ENCODE measurements at places on chromosomes 1 and 21.

GRCh38 chr1:176885751-176886150, 278.8 kb downstream of the ASTN1 start:
- peak; percentile 70 for DNase-seq

DNA sequence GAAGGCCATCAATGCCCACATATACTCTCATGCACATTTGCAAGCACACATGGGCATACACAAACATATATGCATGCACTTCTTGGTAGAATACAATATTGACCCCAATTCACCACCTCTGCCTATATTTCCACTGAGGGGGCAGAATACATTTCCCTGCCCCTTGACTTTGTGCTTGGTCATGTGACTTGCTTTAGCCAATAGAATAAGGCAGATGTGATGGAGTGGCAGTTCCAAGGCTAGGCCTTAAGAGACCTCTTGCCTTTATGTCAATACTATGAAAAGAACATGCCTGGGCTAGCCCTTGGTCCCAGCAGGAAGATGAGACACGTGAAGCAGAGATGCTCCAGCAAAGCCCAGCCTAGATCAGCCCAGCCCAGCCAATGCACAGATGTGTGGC, 66.0 kb upstream of the GRIK3 start:
- DNase-seq: no peak

DNA sequence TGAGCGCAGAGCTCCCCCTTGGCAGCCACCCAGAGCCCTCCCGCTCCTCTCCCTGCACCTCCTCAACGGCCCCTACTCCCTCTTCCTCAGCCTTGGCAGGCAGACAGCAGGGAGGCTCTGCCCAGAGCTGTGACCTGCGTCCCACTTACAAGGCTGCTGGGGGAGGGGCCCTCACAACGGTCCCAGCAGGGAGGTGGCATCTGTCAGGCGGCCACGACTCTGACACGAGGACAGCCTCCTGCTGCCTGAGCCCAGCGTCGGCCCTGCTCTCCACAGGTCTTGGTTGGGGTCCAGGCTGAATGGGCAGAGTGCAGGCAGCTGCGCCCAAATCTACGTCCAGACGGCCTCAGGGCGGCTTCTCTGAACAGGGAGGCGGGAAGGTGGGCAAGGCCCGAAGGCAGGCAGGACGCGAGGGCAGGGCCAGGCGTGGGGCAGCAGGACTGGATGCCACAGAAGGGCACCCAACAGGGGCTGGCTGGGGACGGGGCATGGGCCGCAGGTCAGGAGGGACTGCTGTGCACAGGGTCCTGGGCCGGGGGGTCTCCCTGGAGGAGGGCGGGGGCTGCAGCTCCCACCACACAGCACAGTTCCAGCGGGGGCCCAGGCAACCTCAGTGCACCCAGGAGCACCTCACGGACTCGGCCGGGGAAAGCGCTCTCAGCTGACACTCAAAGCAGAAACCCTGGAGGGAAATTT, 7.5 kb downstream of the SLC19A1 start:
- DNase-seq: peak; percentile 11

DNA sequence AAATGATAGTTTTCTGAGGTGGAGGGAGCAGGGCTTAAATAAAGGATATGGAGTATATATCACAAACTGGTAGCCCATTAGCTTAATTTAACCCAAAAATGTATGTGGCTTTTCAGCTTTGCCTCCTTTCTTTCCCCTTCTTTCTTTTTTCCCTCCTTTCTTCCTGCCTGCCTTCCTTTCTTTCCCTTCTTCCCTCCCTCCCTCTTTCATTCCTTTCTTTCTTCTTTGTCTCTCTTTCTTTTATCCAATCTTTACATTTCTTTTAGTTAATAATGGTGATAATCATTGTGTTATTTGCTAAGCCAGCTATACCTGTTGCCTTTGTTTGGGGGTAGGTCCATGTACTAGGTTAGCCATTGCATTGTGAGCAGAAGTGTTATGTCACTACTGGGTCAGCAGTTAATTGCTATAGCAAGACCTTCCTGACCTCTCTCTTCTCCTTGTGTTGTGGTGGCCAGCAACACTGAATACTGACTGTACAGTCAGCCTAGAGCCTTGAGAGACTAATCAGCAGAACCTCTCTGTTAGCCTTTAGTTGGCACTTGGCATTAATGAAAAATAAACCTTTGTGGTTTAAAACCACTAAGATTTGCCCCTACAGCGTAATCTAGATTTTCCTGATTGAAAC, 5.1 kb downstream of the GORAB start:
- no peak for DNase-seq

DNA sequence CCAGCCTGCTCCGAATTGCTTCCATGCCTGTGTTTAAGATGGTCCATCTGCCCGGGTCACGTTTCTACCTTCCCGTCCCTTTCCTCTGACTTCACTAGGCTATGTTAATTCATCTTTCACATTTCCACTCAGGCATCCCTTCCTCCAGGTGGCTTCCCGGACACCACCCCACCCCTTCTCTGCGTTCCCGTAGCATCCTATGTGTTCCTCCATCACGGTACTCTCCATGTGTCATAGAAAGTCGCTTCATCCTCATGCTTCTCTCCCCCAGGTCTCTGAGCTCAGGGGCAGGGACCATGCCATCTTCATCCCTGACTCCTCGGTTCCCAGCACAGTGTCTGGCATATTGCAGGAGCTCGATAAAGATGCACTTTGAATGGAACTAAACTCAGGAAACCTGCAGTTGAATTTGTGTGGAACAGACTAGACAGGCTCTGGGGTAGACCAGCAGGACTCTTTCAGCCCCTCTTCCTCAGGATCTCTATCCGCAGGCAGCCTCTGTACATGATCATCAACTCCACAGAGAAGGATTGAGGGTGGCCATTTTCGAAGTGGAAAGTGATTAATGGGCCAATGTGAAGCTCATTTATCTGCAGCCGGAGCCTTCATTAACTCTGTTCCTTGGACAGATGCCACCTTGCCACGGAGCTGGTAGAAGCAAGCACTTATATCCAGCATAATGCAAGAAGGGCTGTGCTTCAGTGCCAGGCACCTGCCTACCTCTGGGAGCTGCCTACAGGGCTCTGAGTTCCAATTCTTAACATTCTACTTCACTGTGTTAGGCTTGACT, 9.1 kb downstream of the C1orf226 start:
- DNase-seq: no peak

- no peak for DNase-seq
Observed at GRCh38 chr1:65623895-65624294, 168.8 kb upstream of the PDE4B start.

- no peak for DNase-seq
Observed at GRCh38 chr21:45016031-45016405, 58.4 kb upstream of the ADARB1 start.

GRCh38 chr1:170716835-170717429, 53.0 kb downstream of the PRRX1 start:
- DNase-seq: no peak

GRCh38 chr1:79460773-79461436, 454.4 kb upstream of the ADGRL4 start:
- DNase-seq: no peak

DNA sequence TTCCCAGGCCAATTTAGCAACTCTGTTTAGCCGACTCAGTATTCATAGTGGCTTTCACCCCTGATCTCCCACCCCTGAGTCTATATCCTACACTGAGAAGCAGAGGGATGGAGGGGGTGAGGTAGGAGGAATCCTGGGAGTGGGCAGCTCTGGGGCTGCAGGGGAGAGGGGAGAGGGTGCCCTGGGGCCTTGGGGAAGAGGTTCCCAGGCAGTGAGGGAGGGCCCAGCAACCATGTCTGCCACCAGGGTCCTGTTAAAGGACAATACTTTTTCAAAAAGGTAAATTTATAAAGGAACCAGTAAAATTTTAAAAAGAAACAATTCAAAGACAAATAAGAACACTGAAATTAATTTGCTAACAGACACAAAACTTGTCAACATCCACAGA, 30.3 kb downstream of the EPHX1 start:
- DNase-seq: no peak

GRCh38 chr1:203063287-203063686, 22.5 kb downstream of the MYOG start:
- DNase-seq: no peak

- DNase-seq: peak; percentile 89
Observed at GRCh38 chr1:106924360-106924759, 132.1 kb upstream of the PRMT6 start.

GRCh38 chr1:84940481-84940880, 47.5 kb upstream of the LPAR3 start:
- DNase-seq: no peak

DNA sequence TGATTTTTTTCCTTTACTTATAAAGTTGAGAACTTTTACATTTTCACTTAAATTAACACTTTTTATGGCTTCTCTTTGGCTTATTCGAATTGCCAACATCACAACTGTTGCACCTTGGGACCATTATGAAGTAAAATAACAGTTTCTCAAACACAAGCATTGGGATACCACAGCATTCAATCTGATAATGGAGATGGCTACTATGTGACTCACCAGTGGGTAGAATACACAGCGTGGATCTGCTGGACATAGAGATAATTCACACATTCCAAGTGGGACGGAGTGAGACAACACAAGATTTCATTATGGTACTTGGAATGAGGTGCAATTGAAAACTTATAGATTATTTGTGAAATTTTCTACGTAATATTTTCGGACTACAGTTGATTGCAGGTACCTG, 68.0 kb downstream of the ADAMTS1 start:
- DNase-seq: no peak

DNA sequence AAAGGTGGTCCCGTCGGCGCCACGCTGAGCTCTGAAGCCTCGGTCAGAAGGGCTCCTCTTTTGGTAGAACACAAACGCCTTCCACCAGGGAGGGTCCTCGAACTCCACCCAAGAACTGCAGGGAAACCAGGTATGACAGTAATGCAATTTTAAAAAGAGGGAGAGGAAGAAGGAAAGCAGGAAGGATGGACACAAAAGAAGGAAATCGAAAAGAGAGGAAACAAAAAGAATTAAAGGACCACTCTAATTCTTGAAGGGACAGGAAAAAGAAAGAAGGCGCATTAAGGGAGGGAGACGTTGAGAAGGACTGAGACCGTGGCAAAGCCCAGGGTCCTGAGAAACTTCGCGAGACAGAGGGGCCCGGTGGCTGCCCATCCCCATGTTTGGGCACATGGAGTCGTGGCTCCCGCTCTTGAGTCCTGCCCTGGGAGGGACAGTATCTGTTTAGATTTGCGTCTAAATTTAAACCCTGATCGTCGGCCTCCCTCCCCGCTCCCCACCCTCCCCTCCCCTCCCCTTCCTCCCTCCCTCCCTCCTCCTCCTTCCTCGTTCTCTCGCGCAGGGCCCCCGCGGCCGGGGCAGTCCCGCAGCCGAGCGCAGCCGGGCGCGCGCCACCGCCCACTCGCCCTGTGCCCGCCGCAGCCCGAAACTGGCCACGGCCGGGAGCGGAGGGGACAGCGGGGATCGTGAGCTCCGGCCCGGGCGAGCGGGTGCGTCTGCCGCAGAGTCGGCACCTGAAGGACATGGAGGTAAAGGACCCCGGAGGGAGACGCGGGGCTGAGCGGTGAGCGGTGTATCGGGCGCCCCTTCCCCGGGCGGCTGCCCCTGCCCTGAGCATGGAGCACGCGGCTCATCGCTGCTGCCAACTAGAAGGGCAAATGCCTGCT, at the start of gene RCSD1:
RCSD1 (plus strand) TSS at position 552 of the 887 bp plus-strand sequence; CDS start at position 744, 192 bp downstream.
- DNase-seq: no peak

DNA sequence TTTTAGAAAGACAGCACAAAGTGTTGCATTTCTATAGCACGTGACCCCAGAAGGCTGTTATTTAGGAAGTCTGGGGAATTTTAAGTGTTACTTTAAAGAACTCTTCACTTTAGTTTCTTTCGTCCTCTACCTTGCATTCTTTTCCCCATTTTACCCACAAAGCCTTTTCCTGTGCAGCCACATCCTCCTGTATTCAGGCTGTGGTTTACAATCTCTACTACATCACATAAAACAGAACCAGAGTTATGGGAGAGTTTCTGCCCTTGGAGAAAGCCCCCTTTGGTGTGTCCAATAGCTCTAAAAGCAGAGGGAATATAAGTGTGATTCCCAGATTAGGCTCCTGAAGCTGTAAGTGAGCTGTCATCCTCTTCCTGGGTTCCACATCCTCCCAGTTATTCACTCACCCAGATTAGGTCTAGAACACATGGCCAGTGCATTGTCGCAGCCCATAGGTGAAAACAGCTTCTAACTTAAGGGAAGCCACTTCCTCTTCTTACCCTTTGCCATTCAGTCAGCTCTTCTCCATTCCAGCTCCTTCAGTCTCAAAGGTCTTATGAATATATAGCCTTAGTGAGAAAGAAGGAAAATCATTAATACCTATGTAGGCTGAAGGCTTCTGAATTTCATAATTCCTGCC, 171.1 kb downstream of the PIGK start:
- DNase-seq: no peak

GRCh38 chr1:22284906-22285548, 142.1 kb upstream of the WNT4 start:
- no peak for DNase-seq

DNA sequence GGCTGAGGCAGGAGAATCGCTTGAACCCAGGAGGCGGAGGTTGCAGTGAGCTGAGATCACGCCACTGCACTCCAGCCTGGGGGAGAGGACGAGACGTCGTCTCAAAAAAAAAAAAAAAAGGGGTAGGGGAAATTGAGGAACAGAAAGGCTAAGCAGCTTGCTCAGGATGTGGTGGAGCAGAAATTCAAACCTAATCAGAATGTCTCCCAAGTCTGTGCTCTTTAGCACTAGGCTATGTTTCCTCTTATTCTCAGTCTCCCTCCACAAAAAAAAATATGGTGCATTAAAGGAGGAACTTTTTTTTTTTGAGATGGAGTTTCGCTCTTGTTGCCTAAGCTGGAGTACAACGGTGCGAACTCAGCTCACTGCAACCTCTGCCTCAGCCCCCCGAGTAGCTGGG, 114.2 kb downstream of the SLC16A1 start:
- no peak for DNase-seq

DNA sequence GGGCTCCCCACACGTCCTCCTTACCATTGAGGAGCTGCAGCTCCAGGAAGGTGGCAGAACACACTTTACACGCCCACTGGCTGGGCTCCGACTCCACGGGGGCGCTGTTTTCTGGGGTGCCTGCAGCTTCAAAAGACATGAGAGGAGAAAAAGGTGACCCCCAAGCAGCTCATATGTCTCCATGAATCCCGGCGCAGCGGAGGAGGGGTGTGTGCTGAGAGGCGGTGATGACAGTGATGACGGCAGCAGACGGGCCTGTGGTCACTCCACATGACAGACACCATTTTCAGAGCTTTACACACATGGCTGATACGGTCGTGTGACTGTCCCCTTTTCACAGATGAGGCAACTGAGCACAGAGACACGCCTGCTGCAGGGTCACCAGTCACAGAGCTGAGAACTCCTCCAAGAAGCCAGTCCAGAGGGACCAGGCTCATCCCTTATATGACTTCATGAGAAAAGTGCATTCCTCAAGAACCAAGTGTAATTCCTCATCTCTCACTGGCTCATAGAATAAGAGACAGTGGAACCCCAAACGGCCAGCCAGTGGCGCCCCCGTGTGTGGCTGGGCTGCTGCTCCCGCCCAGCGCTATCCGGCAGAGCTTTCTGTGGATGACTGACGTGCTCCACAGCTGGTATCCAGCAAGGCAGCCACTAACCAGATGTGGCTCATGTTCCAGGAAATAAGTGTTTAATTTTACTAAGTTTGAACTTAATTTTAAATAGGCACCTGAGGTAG, 31.9 kb downstream of the PRDM15 start:
- peak; percentile 68 for DNase-seq

Data from fibroblast of skin of right biceps (primary cell).